ENCODE measurements at places on chromosomes 6 and 20.

- DNase-seq = no peak
Measured at GRCh38 chr6:82712826-82713225, 349.2 kb downstream of the TPBG start.

GRCh38 chr6:131372535-131372934 lies 200.5 kb upstream of the ARG1 start:
- DNase-seq = peak; percentile 21

GRCh38 chr6:84976526-84977362 lies 212.3 kb upstream of the TBX18 start:
- DNase-seq = no peak

DNA sequence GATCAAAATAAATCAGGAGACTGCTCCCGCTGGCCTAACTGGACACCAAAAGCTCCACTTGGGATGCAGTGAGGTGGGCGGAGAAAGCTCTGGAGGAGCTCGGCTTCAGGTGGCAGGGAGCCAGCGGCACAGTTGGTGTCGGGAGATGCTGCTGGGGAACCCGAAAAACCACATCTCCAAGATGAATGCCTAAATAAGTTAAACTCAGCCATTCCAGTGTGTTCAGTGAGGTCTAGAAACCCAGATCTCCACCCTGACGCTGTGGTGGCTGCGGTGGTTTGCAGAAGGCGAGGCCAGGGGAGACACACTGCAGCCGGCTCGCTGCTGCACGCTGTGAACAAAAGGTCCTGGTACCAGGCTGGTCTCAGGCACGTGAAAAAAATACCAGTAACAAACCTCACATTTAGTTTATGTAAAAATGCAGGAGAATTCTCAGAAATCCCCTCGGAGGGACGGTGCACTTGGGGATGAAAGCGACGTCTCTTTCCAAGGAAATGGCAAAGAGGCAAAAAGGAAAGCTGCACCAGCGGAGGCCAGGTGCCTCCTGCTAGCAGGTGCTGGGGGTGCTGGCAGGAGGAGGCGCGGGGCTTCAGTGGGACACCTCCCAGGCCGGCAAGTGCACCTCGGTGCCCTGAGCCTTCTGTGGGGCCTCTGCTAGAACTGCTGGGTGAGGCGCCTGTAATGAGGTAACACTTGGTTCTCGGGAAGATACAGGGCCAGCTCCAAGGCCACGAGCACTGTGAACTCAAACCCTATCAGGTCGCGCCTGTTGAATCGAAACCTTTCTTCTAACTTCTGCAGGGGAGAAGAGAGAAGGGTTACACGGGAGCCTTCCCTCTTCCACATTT lies 3.6 kb downstream of the RPS21 start:
- DNase-seq = no peak

DNA sequence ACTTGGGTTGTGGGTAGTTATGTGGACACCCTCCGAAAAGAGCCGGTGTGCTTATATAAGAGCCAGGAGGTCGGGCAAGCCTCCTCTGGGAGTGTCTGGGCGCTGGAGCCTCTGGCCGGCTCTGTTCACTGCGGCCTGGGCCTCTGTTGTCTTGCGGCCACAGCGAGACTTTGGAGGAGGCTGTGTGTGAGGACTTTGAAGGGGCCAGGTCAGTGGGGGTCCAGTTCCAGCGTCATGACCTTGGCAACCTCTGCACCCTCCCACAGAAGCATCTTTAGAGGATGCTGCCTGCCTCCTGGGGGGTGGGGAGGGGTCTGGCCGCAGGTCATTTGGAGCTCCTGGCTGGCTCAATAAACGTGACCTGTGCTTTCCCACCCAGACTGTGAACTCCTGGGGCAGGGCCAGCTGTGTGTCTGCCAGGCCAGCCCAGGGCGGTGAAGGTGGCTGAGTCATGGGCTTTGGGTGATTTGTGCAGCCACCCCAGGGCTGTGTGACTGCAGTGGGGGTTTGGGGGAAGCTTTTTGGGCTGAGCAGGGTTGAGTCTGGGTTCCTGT lies 1.2 kb downstream of the TCEA2 start:
- DNase-seq = peak; percentile 37

- no peak for DNase-seq
Measured at GRCh38 chr6:154656660-154657059, 76.6 kb upstream of the SCAF8 start.

- DNase-seq = no peak
Measured at GRCh38 chr6:96468681-96469224, 52.9 kb upstream of the UFL1 start.

DNA sequence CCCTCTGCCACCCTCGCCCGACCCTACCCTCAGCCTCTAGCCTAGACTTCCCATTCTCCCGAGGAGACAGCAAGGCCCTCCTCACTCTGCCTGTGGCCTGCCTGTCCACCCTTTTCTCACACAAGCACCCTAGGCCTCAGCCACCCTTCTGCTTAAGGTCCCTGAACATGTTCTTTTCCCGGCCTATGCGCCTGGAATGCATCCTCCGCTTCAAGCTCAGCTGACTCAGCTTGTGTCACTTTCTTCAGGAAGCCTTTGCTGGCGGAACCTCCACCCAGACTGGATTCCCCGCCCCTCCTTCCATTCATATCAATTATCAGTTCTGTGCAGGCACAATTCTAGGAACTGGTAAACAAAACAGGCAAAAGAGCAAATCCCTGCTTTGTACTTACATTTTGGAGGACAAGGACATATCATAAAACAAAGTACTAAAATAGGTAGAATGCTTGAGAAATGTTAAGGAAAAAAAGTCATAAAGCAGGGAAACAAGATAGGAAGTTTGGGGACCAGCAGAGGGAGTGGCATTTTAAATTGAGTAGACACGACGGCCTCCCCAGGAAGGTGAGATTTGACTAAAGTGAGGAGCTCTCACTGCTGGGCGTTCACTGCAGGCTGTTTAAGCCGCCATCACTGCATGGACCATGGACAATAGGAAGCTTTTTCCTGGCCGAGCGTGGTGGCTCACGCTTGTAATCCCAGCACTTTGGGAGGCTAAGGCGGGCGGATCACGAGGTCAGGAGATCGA lies 17.9 kb upstream of the SNHG17 start:
- no peak for DNase-seq

Measured in GM04504 (cell line).